ENCODE measurements at places on chromosomes 16 and 17.

GRCh38 chr17:2852221-2852620 is 56.0 kb downstream of the RAP1GAP2 start:
- DNase-seq: no peak

DNA sequence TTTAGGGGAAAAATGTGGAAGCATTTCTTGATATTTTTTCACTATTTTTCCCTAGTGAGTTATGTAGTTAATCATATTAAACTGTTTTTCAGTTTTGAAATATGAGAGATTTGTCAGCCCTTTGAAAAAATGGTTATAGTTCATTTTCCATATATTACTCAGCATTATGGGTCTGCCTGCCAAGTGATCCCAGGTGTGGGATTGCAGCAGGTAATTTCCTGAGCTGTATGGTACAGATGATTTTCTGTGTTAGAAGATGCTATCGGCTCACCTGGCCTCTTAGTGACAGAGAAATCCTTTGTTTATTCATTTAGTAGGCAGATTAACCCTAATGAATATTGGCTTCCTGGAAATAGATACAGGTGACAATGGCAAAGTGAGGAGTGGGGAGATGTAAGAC is 275.1 kb upstream of the TBX2 start:
- DNase-seq: no peak

GRCh38 chr16:28061352-28062101 is 2.0 kb downstream of the GSG1L start:
- no peak for DNase-seq

DNA sequence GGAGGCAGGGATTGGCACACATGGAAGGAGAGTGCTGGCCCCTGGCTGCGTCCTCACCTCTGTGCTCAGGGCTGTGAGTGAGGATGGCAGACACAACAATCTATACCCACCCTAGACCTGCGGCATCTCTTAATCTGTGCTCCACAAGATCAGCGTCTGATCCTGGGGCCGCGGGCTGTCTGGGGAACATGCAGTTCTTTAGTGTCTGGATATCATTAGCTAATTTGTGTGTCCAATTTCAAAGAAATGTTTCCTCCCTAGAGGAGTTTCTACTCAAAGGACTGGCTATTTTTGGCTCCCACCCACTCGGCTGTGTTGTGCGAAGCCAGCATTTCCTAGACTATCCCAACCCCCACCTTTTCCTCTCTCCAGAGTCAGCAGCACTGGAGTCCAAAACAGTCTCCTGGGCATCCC is 93.8 kb downstream of the GRIN2A start:
- DNase-seq: no peak

- DNase-seq: no peak
Measured at GRCh38 chr17:27520491-27521185, 64.4 kb downstream of the KSR1 start.

DNA sequence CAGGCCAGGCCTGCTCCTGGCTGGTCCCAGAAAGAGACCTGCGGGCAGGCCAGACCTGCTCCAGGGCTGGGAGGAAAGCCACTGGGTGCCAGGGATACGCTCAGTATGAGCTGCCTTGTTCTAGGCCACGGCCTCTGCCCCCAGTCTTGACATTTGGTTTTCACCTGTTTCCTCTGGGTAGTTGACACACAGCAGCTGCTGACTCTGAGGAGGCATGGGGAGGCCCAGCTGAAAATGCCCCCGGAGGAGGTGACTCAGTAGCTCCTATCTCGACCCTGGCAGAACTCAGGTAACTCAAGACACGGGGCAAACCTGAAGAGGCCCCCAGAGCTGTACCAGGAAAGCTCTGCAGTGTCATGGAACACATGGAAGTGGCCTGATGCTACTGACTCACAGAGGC is 13.9 kb upstream of the ADGRG1 start:
- DNase-seq: no peak

DNA sequence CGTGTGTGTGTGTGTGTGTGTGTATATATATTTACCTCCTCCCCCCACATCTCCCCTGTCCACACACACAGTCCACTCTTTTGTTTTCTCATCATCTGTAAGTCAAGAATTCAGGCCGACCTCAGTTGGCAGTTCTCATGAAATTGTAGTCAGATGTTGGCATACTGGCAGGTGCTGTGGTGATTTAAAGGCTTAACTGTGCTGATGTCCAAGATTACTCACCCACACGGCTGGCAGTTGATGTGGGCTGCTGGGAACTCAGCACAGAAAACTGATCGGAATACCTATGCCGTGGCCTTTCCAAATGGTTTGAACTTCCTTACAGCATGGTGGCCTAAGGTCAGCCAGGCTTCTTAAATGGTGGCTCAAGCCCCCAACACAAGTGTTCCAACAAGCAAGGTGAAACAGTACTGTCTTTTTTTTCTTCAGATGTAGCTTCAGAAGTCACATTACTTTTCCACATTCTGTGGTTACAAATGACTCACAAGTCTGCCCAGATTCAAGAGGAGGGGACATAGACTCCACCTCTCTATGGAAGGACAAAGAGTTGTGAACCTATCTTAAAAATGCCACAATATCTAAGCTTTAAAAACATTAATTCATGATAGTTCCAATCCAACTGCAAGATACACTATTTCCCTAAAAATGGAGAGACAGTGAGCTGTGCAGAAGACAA is 198.5 kb upstream of the HS3ST4 start:
- DNase-seq: no peak

GRCh38 chr17:17498606-17499301 is 2.6 kb upstream of the RASD1 start:
- DNase-seq: no peak

DNA sequence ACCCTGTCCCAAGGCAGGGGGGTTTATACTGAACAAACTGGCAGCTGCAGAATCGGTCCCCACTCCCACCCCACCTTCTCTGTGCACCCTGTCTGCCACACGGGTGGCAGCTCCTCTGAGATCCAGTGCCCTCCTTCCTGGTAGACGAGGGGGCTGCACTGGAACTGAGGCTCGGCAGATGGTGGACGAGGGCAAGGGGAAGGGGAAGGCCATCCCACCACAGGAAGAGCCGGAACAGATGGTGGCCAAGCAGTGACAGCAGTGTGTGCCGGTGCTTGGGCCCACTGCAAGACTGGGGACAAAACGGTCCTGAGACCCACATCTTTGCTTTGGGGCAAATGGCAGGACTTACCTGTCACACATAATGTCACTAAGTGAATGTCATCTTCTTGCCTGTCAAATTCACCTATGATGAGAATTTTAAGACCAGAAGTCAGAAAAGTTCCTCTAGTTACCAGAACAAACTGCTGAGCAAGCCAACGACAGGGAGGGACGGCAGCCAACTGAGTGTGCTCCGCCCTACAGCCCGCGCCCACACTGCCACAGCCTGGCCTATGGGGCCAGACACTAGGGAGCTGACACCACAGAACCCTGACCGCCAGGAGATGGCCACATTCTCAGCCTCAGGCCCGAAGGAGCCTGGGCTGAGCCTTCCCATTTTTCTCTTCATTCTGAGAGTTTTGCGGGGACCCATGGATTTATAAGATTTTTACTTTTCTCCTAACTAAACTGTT is 14.4 kb downstream of the NTAN1 start:
- DNase-seq: peak; percentile 31

DNA sequence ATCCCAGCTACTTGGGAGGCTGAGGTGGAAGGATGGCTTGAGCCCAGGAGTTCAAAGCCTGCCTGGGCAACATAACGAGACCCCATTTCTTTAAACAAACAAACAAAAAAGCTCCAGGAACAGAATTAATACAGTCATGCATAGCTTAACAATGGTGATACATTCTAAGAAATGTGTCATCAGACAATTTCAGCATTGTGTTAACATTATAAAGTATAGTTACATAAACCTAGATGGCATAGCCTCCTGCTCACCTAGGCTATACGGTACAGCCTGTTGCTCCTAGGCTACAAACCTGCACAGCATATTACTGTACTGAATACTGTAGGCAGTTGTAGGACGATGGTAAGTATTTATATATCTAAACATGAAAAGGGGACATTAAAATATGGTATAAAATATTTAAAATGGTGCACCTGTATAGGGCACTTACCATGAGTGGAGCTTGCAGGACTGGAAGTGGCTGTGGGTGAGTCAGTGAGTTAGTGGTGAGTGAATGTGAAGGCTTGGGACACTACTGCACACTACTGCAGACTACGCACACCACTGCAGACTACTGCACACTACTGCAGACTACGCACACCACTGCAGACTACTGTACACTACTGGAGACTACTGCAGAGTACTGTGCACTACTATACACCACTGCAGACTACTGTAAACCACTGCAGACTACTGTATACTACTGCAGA is 74.6 kb downstream of the TMC6 start:
- no peak for DNase-seq

GRCh38 chr17:27976331-27976730 is 66.1 kb upstream of the NLK start:
- DNase-seq: peak; percentile 36

GRCh38 chr16:20944861-20945574 is 44.4 kb downstream of the LYRM1 start:
- peak; percentile 19 for DNase-seq

DNA sequence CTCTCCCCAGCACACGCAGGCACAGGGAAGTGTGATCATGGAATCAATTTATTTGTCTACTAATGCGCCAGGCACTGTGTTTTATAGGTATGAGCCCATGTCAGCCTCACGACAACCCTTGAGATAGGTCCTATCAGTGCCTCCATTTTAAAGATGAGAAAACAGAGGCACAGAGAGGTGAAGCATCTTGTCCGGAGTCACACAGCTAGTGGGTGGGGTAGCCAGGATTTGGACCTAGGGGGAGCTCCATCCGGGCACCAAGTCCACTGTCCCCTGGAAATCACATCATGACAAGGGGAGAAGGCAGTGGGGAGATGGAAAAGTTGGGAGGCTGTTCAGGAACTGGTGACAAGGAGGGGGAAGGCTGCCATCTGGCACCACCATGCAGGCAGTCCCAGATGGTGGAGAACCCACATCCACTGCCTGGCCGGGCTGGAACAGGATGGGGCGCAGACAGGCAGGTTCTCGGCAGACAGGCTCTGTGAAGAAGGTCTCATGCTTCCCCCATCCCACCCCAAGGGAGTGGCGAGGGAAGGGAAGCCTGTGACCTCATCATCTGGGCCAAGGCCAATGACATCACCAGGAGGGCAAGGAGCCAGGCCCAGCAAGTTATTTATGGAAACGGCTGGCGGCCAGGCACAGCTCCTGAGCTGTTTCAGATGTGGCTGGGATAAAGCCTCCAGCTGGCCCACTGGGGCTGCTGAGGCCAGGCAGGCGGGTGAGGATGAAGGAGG is 126.0 kb upstream of the SDK2 start:
- DNase-seq: peak; percentile 13

GRCh38 chr16:997440-998051 is 16.0 kb downstream of the SOX8 start:
- peak; percentile 73 for DNase-seq

- DNase-seq: no peak
Measured at GRCh38 chr17:21508211-21508610, 132.1 kb downstream of the KCNJ12 start.

GRCh38 chr16:57600048-57600835 is 28.2 kb upstream of the ADGRG1 start:
- DNase-seq: peak; percentile 45

GRCh38 chr16:10558305-10558704 is 22.1 kb downstream of the EMP2 start:
- DNase-seq: no peak

DNA sequence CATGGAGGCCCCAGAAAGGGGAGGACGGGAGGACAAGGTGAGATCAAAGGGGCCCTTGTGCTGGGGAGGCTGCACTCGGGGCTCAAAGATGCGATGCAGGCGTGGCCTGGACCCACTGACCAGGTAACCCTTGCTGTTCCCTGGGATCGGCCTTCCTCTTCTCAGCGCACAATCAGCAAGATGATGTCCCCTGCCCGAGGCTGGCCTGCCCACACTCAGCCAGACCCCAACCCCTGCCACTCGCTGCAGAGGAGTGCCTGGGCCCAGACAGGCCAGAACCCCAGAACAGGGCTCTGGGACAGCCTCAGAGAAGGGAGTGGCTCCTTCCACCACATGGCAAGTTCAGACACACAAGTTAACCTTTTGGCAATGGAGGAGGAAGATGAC is 14.8 kb downstream of the KIFC3 start:
- no peak for DNase-seq

- no peak for DNase-seq
Measured at GRCh38 chr17:37429453-37429852, 22.8 kb downstream of the TADA2A start.

DNA sequence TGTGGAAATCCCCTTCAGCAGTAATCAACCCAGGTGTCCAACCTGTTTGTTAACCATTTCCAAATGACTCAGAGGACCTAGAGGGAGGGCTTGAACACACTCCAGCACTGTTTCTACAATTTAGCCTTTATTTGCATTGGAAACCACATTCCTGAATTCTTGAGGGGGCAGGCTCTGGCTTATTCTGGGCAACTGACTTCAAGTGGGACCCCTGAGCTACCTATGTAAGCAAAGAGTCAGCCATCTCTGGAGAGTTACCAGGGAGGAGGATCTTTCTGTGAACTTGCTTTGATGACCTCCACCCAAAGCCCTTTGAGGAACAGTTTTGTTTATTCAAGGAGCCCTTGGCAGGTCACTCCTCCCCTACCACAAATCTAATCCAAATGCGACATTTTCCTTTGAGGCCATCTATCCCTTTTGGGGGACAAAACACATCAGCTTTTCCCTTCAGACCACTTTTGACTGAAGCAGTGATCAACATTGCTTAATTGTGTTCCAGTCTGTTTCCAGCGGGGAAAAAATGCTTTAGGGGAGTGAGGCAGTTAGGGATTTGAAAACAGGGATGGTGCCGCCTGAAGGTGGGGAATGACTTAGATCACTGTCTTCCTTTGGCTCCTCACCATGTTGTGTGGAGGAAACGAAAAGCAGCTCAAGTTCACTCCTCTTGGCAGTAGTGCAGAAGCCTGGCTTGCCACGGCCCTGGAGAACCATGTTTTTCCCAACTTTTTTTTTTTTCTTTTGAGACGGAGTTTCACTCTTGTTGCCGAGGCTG is 46.2 kb downstream of the TUBD1 start:
- DNase-seq: peak; percentile 52

GRCh38 chr17:63978272-63979200 is 5.8 kb upstream of the SCN4A start:
- DNase-seq: no peak

DNA sequence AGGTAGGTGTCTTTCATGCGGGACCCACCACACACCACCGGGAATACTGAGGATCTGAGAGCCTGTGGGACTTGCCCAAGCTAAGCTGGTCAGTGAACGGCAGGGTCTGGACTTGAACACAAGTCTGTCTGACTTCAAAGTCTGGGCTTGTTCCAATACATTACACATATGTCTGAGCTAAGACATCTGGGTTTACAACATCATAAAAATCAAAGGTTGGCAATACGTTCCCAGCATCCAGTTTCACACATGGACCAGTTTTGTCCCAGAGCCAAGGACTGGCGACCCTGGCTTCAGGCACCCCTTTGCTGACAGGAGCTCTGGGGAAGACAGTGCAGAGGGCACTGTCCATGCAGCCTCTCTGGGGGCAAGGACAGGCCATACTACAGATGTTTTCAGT is 27.9 kb upstream of the AXIN2 start:
- no peak for DNase-seq

DNA sequence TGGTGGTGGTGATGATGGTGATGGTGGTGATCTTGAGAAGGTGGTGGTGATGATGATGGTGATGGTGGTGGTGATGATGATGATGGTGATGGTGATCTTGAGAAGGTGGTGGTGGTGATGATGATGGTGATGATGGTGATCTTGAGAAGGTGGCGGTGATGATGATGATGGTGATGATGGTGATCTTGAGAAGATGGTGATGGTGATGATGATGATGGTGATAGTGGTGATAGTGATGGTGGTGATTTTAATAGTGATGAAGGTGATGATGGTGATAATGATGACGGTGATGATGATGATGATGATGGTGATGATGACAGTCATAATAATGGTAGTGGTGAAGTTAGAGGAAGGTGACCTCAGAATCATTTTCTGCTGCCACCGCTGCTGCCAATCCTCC is 75.1 kb downstream of the MYH13 start:
- DNase-seq: no peak
